ENCODE measurements at places on chromosomes 7 and 10.

DNA sequence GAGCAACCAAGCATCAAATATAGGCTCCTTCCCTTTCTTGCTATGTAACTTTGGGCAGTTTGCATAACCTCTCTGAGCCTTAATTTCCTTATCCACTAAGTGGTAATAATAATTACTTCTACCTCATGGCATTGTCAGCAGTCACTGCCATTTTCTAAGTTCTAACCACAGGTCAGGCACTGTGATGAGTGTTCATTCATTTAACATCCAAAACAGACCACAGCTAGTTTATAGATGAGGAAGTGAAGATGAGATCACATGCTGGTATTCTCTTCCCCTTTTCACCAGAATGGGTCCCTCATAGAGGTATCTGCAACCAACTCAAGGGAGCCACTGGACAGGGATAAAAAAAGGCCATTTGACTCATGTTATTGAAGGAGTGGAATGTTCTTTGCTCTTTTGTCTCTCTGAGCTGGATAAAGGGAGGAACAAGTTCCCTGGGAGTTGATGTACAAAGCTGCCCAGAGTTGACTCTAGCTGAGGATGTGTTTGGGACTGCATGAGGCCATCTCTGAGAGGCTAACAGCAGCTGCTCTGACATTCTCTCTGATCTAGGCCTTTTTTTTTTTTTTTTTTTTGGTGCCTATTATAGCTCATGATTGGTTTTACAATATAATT, 65.0 kb downstream of the DNAJC12 start:
- no peak for DNase-seq

GRCh38 chr10:130160775-130161174, 24.6 kb downstream of the GLRX3 start:
- DNase-seq: no peak

- DNase-seq: no peak
Measured at GRCh38 chr7:139829025-139829774, at the start of gene TBXAS1. Gene TBXAS1, plus strand, starts transcription at chr7:139829264. Its CDS starts 127 bp downstream, at chr7:139829391.

GRCh38 chr10:21705828-21706176, 171.8 kb downstream of the MLLT10 start:
- DNase-seq: no peak

- DNase-seq: no peak
Measured at GRCh38 chr10:14191871-14192270, 138.9 kb downstream of the FRMD4A start.

Data from activated CD8-positive, alpha-beta memory T cell treated with anti-CD3 and anti-CD28 coated beads for 4 hours (primary cell).